Thymus (tissue), 14 donors: ENCODE measurements at places on chromosomes 13 and 19.

GRCh38 chr13:101291646-101292515 lies 124.4 kb downstream of the NALCN start:
- H3K27ac ChIP-seq: no peak overlapping the region
- no peaks in the 10 kb centered on the region for H3K36me3 ChIP-seq
- H3K4me3 ChIP-seq: no peak overlapping the region
- no peak for DNase-seq
- H3K4me1 ChIP-seq: no peaks in the 10 kb centered on the region

- peaks cover 3% of the 10 kb centered on the region for H3K4me1 ChIP-seq
- H3K27me3 ChIP-seq: peaks cover 78% of the 10 kb centered on the region
- no peak overlapping the region for H3K4me3 ChIP-seq
- H3K27ac ChIP-seq: no peak overlapping the region
Observed at GRCh38 chr19:50433201-50434180, 799 bp downstream of the MYBPC2 start.

DNA sequence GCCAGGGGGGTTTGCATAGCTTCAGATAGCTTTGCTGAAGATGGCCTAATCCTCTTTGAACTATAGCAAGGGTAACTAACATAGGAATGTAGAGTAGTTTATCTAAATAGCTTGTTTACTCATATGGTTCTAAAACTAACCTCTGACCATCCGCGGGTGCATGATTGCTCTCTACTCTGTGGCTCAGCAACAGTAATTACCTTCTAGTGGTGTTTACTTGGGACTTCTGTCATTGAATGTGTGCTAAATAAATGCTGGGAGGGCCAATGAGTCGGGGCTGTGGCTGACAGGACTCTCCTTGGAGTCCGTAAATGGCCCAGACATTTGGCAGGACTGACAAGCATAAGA lies 1461.9 kb downstream of the UQCRFS1 start:
- DNase-seq: no peak
- no peak overlapping the region for H3K27ac ChIP-seq
- no peaks in the 10 kb centered on the region for H3K27me3 ChIP-seq
- H3K4me3 ChIP-seq: no peak overlapping the region
- no peaks in the 10 kb centered on the region for H3K36me3 ChIP-seq

- no peaks in the 10 kb centered on the region for H3K27me3 ChIP-seq
- peaks cover 33% of the 10 kb centered on the region for H3K36me3 ChIP-seq
- no peak overlapping the region for H3K4me3 ChIP-seq
- DNase-seq: no peak
- no peaks in the 10 kb centered on the region for H3K4me1 ChIP-seq
Observed at GRCh38 chr19:11942843-11943108, 17.9 kb downstream of the ZNF700 start.

GRCh38 chr13:46521921-46522747 lies 30.8 kb upstream of the LRCH1 start:
- DNase-seq: no peak
- no peak overlapping the region for H3K4me3 ChIP-seq
- no peaks in the 10 kb centered on the region for H3K36me3 ChIP-seq

- H3K27ac ChIP-seq: no peak overlapping the region
- H3K27me3 ChIP-seq: no peaks in the 10 kb centered on the region
- no peak overlapping the region for H3K4me3 ChIP-seq
Observed at GRCh38 chr13:22103046-22104027, 432.5 kb downstream of the FGF9 start.

GRCh38 chr13:108917581-108917980 lies 288.2 kb downstream of the MYO16 start:
- no peak overlapping the region for H3K27ac ChIP-seq
- H3K4me1 ChIP-seq: peaks cover 6% of the 10 kb centered on the region
- no peaks in the 10 kb centered on the region for H3K27me3 ChIP-seq

DNA sequence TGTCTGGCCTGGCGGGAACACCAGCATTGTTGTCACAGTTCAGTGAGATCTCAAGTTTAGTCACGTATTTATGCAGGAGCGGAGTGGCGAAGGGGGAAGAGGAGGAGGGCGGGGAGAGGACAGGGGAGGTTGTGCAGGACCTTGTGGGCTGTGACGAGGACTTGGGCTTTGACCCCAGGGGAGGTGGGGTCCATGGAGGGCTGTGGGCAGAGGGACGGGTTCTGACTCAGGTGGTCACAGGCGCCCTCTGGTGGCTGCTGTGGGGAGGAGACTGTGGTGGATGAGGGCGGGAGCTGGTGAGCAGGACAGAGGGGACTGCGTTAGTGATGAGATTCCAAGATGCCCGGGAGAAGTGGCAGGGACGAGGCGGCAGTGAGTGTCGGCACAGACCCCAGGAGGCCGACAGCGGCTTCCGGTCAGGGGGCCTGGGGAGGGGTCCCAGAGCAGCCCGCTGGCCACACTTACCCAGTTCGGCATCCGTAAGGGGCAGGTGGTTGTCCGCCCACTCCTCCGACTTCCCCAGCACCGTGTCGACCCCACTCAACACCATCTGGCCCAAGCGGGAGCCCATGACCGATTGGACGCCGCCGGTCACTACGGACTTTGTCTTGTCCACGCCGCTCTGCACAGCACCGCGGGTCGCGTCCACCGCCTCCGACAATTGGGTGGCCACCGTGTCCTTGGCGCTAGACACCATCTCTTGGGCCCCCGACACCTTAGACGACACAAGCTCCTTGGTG lies 15.7 kb downstream of the PLIN3 start:
- peaks cover 41% of the 10 kb centered on the region for H3K36me3 ChIP-seq
- no peak overlapping the region for H3K4me3 ChIP-seq
- no peaks in the 10 kb centered on the region for H3K4me1 ChIP-seq
- no peak overlapping the region for H3K27ac ChIP-seq
- no peak for DNase-seq

DNA sequence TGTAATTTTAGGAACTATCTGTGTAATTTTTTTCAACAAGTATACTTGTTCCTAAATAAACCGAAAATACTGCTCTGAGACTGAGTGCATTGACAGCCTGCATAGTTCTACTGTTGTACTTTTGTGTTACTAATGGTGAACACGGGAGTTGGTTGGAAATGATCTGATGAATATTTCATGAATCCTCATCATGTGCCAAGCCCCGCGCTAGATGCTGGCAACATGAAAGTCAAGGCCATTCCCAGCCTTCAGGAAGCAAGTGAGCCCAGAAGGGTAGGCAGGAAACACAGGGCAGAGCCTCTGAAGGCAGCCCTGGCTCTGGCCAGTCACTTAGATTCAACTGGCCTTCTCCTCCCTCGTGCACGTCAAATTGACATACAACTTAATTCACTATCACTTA lies 106.1 kb downstream of the ABCC4 start:
- no peak for DNase-seq
- H3K4me1 ChIP-seq: no peaks in the 10 kb centered on the region
- no peaks in the 10 kb centered on the region for H3K36me3 ChIP-seq
- no peaks in the 10 kb centered on the region for H3K27me3 ChIP-seq
- no peak overlapping the region for H3K27ac ChIP-seq

- H3K27me3 ChIP-seq: no peaks in the 10 kb centered on the region
- no peaks in the 10 kb centered on the region for H3K4me1 ChIP-seq
- no peaks in the 10 kb centered on the region for H3K36me3 ChIP-seq
- no peak overlapping the region for H3K27ac ChIP-seq
- no peak for DNase-seq
Observed at GRCh38 chr19:27911122-27911898, 1301.6 kb downstream of the UQCRFS1 start.

DNA sequence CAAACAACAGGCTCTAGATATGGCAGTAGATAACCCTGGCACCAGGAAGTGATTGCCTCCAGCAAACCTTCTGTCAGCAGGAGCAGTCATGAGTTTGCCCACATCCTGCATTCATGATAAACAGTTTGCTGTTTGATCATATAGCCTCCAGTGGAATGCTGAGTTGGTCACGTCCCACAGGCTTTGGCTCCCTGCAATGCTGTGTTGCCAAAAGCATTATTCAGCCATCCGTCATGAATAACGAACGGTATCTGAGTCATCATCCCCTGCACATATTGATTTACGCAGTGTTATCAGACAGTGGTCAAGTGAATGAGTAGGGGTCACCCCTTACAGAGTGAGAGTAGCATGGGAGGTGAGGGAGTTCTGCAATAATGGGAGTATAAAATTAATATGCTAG lies 21.9 kb upstream of the ZNF432 start:
- no peak overlapping the region for H3K27ac ChIP-seq
- H3K4me3 ChIP-seq: no peak overlapping the region
- no peaks in the 10 kb centered on the region for H3K27me3 ChIP-seq

GRCh38 chr13:84574851-84575250 lies 692.6 kb upstream of the SLITRK1 start:
- no peak for DNase-seq
- H3K27ac ChIP-seq: no peak overlapping the region
- no peaks in the 10 kb centered on the region for H3K36me3 ChIP-seq

- H3K4me1 ChIP-seq: peaks cover 15% of the 10 kb centered on the region
- no peaks in the 10 kb centered on the region for H3K36me3 ChIP-seq
- H3K27ac ChIP-seq: no peak overlapping the region
- no peak overlapping the region for H3K4me3 ChIP-seq
- no peaks in the 10 kb centered on the region for H3K27me3 ChIP-seq
Observed at GRCh38 chr13:43303033-43303729, 279.8 kb downstream of the DNAJC15 start.

DNA sequence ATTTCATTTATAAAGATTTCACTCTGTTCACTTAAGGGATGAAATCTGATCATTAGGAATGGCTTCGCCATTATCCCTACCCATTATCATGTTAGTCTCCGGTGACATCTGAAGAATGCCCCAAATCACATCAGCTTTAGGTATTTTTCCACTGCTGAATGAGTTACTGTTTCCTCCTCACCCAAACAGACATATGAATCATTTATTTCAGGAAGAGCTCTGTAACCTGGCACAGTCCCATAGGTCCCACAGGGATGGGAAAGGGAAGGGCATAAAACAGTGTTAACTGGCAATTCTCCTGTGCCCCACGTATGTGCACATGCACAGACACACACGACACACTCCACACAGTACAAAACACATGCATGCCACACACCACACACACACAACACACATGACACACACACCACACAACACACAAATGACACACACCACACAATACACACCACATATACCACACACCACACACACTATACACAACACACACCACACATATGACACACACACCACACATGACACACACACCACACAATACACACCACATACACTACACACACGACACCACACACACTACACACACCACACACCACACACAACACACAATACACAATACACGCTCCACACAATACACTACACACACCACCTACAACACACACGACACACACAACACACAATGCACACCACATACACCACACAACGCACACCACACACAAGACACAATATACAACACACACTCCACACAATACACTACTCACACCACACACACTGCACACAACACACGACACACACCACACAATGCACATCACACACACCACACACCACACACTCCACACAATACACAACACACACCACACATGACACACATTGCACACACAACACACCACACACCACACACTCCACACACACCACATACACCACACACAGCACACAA lies 15.4 kb downstream of the TMEM255B start:
- H3K36me3 ChIP-seq: no peaks in the 10 kb centered on the region
- DNase-seq: no peak
- H3K4me3 ChIP-seq: no peak overlapping the region
- no peaks in the 10 kb centered on the region for H3K4me1 ChIP-seq

DNA sequence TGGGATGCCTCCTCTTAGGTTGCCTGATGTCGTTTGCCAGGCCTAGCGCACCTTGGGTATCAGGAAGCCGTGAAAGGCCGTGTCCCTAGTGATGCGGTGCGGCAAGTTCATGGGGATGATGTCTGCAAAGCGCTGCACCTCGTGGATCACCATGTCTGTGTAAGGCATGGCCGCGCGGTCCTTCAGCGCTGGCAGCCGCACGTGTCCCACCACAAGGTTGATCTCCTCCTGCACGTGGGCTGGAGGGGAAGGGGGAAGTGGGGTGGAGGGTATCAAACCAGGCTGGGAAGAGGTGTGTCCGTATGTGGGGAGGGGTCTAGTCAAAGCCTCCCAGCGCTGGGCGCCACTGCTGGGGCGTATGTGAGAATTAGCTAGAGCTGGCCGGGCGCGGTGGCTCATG lies 23.2 kb downstream of the EGLN2 start:
- H3K27me3 ChIP-seq: no peaks in the 10 kb centered on the region
- no peak overlapping the region for H3K27ac ChIP-seq
- no peak for DNase-seq
- H3K4me3 ChIP-seq: no peak overlapping the region

DNA sequence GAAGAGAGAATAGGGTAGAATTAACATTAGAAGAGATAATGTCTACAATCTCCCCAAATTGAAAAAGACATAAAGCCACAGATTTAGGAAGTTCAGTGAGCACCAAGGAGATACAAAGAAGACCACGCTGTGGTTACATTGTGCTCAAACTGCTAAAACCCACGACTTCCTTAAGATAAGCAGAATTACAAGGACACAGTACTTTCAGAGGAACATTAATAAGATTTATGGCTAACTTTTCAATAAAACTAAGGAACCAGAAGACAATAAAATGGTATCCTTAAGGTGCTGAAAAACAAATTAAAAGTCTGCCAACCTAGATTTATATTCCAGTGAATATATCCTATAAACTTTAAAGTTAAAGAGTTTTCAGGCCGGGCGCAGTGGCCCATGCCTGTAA lies 7.4 kb upstream of the IL17D start:
- H3K36me3 ChIP-seq: no peaks in the 10 kb centered on the region
- H3K27me3 ChIP-seq: peaks cover 2% of the 10 kb centered on the region
- DNase-seq: no peak
- H3K4me3 ChIP-seq: no peak overlapping the region
- no peaks in the 10 kb centered on the region for H3K4me1 ChIP-seq

DNA sequence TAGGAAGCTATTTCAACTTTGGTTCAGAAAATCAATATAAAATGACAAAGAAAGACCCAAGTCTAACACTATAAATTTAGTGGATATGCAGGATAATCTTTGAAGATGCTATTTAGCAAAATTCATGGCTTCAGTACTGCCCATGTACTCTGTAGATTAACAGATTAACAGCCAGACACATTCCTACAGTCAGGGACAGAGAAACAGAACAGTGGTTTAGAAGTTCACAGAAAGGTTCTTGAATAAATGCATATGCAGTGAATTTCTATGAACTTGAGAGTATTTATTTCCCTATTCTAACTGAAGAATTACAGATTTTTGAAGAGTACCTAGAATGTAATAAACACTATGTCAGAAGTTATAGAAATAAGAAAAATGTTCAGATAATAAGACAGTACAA lies 222.8 kb downstream of the KLF12 start:
- no peaks in the 10 kb centered on the region for H3K4me1 ChIP-seq
- H3K27me3 ChIP-seq: no peaks in the 10 kb centered on the region

- peaks cover 37% of the 10 kb centered on the region for H3K36me3 ChIP-seq
- H3K27me3 ChIP-seq: no peaks in the 10 kb centered on the region
- DNase-seq: no peak
- no peak overlapping the region for H3K4me3 ChIP-seq
Observed at GRCh38 chr19:42081584-42082203, 5.7 kb downstream of the ZNF574 start.

DNA sequence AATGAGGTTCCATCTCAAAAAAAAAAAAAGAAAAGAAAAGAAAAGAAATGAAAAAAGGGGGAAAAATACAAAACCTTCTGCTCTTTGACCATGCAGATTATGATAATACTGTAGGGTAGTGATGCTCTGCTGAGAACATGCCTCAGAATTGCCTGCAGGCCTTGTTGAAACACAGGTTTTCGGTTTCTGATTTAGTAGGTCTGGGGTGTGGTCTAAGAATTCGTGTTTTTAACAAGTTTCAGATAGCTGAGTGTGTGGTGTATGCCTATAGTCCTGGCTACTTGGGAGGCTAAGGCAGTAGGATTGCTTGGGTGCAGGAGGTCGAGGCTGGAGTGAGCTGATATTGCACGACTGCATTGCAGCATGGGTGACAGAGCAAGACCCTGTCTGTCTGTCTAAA lies 14.9 kb upstream of the CYP2B6 start:
- H3K27ac ChIP-seq: no peak overlapping the region
- no peak for DNase-seq
- H3K4me3 ChIP-seq: no peak overlapping the region
- H3K4me1 ChIP-seq: no peaks in the 10 kb centered on the region
- H3K36me3 ChIP-seq: no peaks in the 10 kb centered on the region
- no peaks in the 10 kb centered on the region for H3K27me3 ChIP-seq
